Right cardiac atrium (tissue), 5 donors: ENCODE measurements at places on chromosomes 11 and 22. TPM values are rescaled to one million over a fixed set of nuclear protein-coding genes. Genes with fewer than 3 reads are reported as not detected.

ARRB1 gene
- 26.4 TPM for total RNA-seq

ASCL2 gene
- 0.23 TPM for total RNA-seq

DEUP1 gene
- total RNA-seq: not detected

C22orf15 gene
- not detected for total RNA-seq

OR4A16 gene
- total RNA-seq: not detected

NAV2 gene
- total RNA-seq: 8.6 TPM

FOLR1 gene
- total RNA-seq: not detected

DEFB108B gene
- total RNA-seq: not detected

H19 gene
- total RNA-seq: 380 TPM

CASP5 gene
- total RNA-seq: not detected

APOBEC3B gene
- 1.3 TPM for total RNA-seq
